ENCODE measurements at places on chromosomes 2 and 18.

DNA sequence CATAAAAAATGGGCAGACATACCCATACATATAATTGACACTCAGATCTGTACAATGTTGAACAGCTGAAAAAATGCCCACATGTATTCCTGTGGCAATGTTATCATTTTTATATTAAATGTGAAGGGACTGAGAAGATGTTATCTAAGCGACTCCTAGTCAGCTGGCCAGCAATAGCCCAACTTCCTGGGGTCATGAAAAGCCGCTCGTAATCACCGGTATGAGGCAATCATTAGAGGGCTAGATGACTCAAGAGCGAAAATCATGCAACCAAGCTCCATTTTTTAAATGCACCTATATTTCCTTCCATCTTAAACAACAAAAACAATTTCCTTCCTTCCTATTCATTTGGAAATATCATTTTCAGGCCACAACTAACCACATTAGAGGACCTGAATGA, 274.6 kb upstream of the CCDC68 start:
- no peak for DNase-seq

DNA sequence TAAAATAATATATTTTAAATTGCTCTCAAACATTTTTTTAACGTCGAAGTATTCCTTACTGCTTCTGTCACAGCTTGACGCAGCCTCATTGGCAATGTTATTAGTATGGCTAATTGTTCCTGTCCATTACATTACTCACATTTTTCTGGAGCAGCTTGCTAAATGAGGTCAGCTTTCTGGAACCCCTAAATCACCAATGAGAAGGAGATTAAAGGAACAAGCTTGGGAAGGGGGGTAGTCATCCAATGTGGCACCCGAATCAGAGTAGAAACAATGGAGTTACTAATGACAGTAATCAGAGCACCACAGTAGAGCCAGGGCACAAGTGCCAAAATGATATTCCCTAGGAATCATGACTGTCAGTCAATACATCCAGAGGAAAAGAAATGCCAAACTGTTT, 5.1 kb downstream of the NEUROD1 start:
- no peak for DNase-seq

GRCh38 chr2:65092791-65093190, 36.6 kb downstream of the CEP68 start:
- no peak for DNase-seq

DNA sequence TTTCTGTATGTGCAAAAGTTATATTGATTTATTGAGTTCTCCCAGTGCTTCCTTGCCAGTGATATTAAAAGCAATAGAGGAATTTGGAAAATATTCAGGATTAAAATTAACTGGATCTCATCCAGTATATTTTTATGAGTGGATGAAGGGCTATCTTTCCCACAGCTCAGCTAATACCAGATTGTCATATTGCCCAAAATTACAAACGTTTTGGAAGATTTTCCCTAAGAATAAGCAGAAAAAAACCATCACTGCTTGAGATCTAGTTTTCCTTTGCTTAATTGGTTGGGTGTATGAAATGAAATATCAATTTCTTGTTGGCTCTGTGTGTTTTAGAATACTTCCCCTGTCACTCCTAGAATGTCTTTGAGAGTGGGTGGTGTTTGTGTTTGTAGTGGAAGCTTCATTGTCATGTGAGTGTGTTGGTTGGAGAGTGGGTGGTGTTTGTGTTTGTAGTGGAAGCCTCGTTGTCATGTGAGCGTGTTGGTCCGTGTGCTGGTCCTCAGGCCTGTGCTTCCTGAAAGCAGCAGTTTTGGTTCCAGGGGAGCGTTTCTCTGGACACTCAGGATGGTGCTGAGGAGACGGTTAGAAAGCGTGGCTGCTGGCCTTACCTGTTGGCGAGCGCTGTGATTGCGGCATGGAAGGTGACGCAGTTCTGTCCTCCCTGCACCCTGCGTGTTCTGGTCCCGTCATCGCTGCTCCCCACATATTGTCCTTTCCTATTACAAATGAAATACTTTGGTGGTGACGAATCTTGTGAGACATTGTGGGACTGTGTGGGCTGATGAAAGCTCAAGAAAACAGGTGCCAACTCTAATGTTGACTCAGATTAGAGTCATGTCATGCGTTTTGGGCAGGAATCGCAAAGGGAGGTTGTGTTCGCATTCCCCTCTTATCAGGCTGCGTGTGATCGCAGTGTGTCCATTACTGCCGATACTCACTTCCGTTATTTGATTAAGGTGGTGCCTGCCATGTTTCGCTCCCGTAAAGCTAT, 12.4 kb downstream of the ASB1 start:
- DNase-seq, result peak; percentile 87

DNA sequence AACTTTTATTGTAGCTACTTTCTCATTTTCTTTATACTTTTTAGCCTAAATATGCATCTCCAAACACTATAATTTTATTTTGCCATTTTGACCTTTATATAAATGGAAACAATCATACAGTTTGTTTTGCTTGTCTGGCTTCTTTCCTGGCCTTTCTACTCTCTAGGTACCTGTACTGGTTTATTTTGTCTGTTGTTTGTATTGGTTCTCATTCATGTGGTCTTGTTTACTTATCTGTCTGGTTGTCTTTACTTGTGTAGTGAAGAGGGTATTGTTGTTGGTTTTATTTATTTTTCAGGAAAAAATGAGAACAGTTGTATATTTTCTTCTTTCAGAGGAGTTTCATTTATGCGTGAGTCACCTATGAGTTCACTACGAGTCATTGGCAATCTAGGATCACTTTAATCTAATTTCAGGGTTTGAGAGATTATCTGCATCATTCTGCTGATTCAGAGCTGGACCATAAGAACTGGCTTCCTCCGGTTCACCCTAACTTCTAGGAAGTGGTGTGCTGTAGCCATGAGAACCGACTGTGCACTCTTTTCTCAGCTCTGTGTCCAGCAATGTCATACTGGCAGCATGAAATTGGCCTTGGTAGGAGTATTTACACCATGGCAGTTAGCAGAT, 33.1 kb upstream of the HDAC4 start:
- peak; percentile 7 for DNase-seq

GRCh38 chr2:237863102-237863511, 3.7 kb downstream of the RAMP1 start:
- no peak for DNase-seq

- no peak for DNase-seq
Observed at GRCh38 chr2:64562148-64562784, 38.1 kb downstream of the AFTPH start.

DNA sequence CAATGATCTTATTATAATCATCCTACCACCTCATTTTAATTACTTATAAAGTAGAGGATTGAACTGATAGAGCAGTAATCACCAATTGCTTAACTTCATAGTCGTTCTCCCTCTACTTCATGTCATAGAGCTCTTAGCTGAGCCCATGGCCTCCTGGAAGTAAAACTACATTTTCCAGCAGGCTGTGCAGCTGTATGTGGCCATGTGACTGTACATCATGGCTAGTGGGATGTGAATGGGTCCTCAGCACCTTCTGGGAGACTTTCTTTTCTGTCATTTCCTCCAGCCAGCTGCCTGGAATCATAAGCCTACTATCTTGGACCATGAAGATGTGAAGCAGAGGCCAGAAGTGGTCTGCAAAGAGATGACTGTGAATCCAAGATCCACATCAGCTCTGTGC, 128.7 kb upstream of the SKOR2 start:
- no peak for DNase-seq

DNA sequence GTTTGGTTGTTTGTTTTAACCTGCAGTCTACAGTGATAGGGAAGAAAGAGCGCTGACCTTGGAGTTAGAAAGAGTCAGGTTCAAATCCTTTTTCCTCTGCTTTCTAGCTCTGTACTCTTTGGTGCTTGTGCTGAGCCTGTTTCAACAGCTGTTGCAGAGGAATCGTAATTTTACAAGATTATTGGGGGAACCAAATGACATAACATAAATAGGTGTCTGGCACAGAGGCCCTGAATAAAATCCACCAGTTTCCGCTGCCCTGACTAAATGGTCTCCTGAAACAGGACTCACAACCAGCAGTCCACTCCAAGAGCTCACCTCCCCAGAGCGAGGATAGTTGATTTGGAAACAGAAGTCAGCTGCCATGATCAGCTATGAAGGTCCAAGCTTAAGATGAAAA, 125.0 kb upstream of the CDC42EP3 start:
- no peak for DNase-seq

DNA sequence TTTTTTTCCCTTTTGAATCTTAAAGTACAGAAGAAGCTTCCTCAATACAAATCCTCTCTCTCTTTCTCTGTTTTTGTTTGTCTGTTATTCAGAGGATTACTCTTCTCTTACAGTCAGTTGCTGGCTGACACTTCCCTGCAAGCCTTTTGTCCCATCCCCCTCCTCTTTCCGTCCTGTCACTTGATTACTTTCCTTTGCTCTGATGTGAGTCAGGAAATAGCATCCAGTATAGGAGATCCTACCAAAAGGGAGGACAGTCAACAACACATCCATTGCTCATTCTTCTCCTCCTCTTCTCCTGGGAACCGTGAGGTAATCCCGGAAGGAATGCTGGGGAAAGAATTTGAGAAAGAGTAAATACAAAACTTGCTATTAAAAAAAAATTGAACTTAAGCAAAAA, 79.3 kb upstream of the SCN7A start:
- no peak for DNase-seq

DNA sequence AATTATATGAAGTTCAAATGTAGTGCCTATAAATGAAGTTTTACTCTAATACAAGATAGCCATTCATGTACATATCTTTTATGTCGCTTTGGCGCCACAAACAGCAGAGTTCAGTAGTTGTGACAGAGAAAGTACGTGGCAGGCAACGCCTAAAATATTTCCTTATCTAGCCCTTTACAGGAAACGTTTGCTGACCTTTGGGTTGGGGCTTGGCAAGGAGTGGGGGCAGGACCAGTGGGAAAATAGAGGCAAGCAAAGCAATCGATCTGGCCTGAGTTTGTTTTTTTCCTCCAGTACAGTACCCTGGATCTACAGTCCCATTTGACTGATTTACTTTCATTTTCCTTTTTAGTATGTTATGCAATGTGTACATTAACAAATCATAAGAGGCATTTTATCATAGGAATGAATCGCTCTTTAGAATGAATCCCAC, 13.1 kb downstream of the CCDC68 start:
- peak; percentile 81 for DNase-seq

- no peak for DNase-seq
Observed at GRCh38 chr2:144151405-144151804, 368.5 kb downstream of the ZEB2 start.

DNA sequence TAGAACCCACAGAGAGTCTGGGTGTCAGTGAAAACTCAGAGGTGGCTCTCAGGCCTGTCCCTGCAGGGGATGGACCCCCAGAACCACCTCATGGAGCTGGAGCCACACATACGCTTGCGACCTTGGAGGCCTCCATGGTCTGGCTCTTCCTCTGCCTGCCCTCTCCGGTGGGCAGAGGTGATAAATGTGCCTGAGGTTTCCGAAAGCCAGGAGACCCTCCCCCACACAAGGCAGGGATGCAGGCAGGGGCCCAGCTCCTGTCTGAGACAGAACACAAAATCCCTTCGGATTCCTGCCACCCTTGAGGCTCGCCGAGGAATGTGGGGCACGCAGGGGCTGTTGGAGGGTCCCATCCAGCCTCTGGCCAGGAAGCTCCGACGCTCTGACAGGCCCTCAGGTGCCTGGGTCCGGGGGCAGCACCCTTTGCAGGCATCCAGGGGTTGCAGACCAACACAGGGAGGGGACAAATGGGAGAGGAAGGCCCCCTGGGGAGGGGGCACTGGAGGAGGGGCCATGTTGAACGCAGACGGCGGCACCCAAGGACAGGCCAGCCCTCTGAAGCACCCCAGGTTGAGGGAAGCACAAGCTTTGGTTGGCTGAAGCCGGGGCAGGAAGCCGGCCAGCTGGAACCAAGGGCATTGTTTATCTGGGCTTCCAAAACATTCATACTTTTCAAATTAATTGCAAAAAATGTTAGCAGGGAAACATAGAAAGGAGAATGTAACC, 4.1 kb upstream of the SNED1 start:
- DNase-seq, result no peak

GRCh38 chr2:24021122-24021998, 11.5 kb downstream of the MFSD2B start:
- no peak for DNase-seq

DNA sequence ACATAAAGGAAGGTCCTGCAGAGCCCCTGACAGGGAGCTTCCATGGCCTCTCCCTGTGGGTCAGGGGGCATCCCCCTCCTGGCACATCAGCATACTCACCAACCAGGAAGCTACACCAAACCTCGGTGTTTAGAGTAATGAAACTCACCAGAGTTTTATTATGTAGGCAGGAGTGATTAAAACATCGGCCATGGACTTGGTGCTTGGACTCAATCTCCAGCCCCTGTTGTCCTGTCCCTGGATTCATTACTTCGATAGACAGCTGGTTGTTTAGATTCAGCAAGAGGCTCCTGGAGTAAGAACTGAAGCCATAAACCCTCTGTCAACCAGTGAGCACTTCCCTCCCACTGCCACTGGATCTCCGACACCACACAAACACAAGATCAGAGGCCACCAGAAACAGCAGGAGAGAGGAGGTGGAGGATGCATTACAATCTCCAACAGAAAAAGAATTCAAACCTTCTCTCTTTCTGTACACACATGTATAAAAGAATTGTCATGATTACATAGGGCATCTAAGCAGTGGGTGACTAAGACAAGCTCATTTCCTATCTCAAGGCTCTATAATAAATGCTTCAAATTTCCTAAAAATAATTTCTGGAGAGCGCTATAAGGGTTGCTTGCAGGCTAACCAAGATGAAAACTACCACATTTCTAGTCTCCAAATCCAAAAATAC, 27.2 kb downstream of the TBC1D8 start:
- no peak for DNase-seq

DNA sequence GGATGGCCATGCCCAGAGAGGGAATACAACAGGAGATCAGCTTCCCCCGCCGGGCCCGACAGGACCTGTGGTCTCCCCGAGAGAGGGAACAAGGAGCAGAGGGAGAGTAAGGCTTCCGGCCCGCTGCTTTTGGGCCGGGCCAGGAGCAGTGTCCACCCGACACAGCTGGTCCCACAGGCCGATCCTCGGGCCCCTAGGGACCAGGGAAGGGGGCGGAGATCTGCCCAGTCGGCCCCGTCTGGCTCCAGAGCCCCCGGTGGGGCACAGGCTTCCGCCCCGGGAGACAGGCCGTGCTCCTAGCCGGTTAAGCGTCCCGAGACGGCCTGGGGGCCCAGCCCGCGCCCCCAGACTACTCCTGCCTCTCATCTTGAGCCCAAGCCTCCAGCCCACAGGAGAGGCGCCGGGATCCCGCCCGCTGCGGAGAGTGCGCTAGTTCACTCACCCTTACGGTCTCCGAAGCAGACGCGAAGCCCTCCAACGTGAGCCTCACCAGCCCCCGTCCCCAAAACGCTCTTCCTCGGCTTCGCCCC, at the start of gene MCFD2:
TSS of gene MCFD2 (minus strand) at position 526 of the 530 bp plus-strand sequence. CDS start 6,635 bp downstream, outside the sequence.
- DNase-seq, result no peak

GRCh38 chr18:11179959-11180519, 30.7 kb upstream of the PIEZO2 start:
- DNase-seq, result no peak
